ENCODE measurements at places on chromosomes 2 and 18. TPM values are rescaled to one million over a fixed set of nuclear protein-coding genes. Genes with fewer than 3 reads are reported as not detected.
A peak's percentile ranks its signal among the peaks of the same experiment; 100 is the strongest.

The CPLX4 gene
- total RNA-seq: not detected

DNA sequence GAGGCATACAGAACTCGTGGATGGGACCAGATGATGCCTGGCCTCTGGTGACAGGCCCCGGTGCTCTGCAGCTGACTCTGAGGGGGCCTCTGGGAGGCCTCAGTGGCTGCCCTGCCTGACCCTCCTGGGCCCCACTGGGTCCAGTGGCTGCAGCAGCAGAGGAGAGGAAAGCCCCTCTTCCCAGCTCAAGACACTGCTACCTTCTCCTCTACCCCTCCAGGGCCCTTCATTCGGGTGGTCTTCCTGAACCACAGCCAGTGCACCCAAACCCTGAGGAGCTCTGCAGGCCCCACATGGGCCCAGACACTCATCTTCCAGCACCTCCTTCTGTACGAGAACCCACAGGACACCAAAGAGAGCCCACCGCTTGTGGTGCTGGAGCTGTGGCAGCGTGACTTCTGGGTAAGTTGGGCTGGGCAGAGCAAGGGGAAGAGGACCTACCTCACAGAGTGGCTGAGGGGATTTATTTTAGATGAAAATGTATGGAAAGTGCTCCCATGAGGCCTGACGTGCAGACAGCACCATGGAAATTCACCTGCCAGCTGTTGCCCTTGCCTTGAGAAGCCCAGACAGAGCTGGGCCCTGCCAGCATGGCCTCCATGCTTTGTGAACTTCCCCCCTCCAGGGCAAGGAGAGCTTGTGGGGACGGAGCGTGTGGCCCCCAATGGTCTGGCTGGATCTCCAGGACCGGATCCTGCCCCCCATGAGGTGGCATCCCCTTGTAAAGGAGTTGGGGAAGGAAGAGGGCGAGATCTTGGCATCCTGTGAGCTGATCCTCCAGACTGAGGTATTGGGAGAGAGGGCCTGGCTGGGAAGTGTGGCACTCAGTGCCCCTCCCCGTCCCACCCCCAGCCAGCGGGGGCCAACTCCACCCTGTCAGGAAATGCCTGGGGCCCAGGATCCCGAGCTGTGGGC lies 46.3 kb downstream of the LMAN2L start:
- DNase-seq: no peak

DNA sequence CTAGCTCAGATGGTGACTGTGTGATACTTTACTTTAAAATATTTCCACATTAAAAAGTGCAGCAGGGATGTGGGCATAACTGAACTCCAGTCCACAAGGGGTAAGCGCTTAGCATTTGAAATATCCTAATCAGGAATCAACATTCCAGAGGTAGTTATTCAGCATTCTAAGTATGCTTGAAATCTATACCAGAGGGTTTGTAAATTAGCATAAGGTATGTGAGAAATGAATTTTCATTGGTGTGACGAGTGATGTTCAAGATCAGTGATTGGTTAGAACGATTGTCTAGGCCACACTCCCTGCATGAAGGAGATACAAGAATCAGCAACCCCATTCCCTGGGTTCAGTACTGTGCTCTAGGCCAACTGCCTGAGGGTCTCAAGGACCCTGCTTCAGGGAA lies 42.6 kb downstream of the MAPK4 start:
- DNase-seq: no peak

The TWIST2 gene
- 0.58 TPM for total RNA-seq

GRCh38 chr18:67217551-67218166 lies 298.9 kb downstream of the DSEL start:
- DNase-seq: peak; percentile 42

DNA sequence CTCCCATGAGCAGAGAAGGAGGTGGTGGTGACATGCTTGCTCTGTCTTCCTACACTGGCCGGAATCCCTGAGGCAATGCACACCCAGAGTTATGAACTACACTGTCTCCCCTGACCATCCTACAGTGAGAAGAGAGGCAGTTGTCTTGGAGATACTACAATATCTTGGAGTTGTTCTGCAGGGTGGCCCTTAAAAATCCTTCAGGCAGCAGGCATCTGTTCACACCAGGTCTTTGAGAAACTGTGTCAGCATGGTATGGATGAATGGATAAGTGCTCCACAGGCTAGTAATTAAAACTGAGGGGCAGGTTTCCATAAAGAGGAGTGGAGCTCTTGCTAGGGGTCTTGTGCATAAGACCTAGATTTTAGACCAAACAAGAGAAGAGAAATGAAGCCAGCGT lies 223.7 kb upstream of the COPS8 start:
- no peak for DNase-seq

The FAM228A gene
- not detected for total RNA-seq

The RIT2 gene
- not detected for total RNA-seq

DNA sequence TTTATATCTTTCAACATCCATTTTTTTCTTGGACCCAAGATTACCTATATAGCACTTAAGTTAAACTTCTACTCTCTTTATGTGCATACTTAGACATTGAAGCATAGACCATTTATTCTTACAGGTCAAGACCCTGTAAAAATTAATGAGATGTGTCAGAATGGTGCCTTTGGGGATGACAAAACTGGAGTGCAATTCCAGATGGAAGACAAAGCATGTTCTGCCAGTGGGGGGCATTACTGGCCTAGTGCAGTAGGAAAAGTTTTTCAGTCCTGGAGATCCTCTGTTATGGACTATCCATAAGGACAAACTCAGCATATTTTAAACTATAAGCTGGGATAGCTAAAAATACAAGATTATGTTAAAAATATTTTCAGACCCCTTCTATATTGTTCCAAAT lies 57.8 kb upstream of the MMADHC start:
- no peak for DNase-seq

The ZBTB7C gene
- 15.2 TPM for total RNA-seq

DNA sequence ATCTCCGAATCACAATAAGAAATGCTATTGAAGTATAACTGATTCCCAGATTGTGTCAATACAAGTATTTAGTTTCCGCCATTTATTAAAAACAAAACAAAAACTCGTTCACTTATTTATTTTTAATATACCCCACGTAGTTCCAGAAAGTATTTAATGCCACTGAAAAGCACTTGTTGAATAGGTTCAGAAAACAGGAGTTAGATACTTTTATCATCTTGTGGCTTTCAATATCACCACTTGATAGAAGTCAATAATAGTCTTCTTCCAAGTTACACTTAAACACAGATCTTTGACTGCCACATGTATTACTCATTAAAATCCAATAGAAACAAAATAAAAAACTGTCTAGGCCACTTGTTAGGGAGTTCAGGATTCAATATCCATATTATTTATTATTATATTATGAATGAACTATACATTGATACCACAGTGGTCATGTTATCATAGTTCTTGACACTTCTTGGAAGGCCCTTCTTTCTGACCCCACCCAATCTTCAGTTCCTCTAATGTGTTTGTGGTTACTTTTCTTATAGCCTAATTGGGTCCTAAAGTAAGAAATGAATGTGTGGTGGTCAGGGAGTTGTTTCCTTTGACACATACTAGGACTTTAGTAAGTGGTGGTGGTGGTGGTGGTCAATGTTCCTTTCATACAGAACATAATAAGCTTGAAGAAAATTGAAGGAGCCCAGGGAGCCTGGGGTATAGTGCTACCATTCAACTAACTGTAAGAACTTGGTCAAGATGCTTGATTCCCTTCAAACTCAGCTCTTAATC lies 221.3 kb upstream of the ITGA4 start:
- DNase-seq: no peak

DNA sequence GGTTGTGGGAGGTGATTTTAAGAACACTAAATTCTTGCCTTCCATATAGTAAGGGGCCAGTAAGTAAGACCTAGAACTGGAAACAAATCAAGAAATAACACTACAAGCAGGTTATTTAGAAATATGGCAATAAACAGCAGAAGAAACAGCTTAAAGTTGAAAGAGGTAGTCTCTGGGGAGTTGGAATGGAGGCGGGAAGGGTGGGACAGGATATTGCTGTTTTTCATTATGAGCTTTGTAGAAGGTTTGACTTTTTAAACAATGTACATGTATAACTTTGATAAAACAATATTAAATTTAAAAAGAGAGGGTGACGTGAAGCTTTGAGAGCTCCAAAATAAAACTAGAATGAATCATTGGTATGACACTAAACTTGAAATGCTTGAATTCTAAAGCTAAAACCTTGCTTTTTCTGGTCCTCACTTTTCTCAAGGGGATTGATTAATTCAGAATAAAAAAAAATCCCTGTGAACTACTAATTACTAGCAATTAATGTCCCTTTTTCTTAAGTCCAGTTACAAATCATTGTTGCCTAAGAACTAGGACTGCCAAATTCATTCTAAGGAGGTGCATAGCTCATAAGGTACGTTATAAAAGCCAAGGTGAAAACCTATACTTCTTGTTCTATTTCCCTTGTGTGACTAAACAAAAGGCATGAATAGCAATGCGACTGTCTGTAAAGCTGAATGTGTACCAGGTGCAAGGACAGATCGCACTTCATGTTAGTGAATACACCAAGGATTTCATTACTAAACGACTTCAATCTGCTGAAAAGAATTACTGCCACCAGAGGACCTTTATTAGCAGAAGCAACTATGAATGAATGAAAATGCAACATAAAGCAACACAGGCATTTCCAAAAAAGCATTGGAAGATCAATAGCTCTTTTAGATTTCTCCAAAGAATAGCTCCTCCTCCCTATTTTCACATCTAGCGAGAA lies 177.5 kb downstream of the RBM43 start:
- DNase-seq: no peak

The ZNF142 gene
- total RNA-seq: 21.3 TPM

DNA sequence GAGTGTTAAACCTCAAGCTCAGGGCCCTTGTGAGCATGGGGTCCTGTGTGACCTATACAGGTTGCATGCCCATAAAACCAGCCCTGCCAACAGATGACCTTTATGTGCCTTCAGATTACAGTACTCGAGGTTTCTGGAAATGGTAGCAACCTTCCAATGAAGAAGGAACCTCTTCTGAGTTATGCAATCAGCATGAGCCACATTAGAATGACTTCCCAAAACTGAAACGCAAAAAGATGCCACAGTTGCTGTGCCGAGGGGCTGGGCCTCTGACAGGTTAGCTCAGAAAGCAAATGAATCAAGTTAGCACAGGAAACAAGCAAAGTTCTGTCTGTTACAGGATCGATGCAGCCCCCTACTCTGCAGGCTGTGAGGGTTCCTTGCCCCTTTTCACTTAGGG lies 37.7 kb downstream of the TGFA start:
- no peak for DNase-seq

DNA sequence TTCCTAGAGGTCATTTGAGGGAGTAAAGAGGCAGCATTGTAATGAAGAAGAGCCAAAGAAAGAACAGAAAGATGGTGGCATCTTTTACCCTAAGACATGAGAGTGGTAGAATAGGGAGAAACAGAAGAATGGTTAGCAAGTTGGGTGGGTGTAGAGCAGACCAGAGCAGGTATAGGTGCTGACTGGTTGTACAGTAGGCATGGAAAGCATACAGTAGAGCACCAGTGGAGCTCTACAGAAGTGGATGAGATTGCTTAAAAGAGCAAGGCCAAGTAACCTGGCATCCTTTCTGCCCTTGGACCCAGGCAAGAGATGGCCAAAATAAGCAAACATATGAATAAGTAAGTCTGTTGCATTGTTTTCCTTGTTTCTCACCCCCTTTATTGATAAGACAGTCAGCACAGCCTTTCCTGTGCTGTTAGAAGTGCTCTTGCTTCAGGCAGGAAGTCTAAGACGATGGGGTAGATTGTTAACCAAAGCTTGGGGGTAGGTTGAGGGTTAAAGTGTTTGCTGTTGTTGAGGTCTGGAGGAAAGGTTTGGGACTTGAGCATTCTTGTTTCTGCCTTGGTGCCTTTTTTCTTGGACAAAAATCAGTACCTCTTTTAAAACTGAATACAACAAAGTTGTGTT lies 76.9 kb downstream of the DIS3L2 start:
- DNase-seq: no peak

- no peak for DNase-seq
These were observed 47.0 kb downstream of the CAB39 start for GRCh38 chr2:230759481-230760167.

DNA sequence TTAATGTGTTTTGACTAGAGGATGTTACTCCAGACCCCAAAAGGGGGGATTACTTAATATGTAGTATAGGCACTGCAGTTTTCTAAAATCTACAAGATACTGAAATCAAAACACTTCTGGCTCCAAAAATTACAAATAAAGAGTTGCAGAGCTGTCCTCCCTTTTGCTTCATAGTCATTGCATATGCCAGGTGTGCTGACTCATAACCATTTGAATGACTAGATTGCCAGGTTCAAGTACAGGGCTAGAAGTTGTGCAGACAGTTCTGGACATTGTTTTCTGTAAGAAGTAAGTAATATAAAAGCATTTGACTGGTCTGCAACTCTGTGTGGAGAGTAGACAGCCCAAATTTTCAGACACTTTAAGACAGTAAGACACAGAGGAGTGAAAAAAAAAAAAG lies 6.7 kb downstream of the CWC22 start:
- DNase-seq: no peak

DNA sequence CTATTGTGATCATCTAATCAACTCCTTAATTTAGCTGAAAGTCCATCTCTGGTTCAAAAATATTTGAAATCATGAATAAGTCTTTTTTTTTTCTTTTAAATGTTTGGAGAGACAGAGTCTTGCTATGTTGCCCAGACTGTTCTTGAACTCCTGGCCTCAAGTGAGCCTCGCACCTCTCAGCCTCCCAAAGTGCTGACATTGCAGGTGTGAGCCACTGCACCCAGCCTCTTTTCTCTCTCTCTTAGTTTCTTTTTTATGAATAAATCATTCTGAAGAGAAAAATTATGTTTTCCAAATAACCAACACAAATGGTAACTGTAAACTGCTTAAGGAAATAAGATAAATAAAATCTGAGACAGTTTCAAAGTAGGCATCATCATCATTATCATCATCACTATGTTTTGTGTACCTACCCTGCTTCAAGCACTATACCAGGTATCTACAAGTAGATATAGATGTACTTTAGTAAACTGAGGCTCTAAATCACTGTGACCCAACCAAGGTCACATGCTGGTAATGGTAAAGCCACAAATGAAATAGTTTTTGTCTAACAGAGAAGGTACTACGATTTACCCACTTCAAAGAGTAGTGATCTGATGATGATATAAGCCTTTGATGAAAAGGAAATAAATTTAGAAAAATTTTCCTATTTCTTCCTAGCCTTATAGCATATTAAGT lies 5.0 kb upstream of the NBAS start:
- no peak for DNase-seq

DNA sequence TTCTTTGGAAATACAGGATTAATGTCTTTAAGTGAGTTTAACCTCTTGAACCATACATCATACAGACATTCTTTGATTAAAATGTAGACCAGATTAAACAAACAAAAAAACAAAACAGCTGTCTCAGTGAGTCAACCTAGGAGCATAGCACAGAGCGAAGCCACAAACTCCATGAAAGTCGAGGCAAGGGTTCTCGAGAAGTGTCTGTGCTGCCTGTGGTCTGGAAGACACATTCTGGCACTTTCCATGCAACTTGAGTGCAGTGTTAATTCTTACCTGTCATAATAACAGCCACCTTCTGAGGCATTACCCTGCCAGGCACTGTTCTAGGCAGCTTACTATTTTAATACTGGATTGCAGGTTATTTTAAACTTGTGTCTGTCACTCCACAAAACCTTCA lies 435.5 kb upstream of the MMADHC start:
- peak; percentile 16 for DNase-seq

GRCh38 chr18:62784338-62784965 lies 69.1 kb downstream of the PHLPP1 start:
- DNase-seq: no peak

The ERFE gene
- not detected for total RNA-seq
